Retina (tissue), 1 donor: ENCODE measurements at places on chromosomes 1 and 21.

DNA sequence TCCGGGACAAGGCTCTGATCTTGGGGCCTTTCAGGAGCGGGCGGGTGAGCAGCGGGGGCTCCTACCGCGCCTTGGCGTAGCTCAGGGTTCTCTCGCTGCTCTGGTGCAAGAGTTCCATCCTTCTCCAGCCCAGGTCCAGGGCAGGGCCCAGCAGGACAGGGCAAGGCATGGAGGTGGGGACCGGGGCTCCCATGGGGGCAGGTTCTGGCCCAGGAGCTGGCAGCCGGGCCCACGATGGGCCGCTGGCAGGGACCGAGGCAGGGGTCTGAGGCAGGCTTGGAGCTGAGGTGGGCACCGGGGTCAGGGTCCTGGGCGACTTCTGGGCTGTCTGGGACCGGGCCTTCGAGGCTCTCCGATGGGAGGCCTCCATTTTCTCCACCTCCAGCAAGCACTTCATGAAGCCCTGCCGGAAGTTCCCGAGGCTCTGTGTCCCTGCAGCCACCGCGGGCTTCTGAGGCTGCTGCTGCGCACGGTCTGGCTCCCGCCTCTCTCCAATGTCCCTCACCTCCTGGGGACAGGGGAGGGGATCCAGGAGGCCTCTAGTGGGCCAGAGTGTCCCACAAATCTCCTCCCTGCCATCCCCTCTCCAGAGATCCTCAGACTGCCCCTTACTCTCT, 27.6 kb downstream of the SPATA21 start:
- DNase-seq, result no peak

GRCh38 chr1:157279138-157279801, 141.1 kb upstream of the ETV3 start:
- DNase-seq, result no peak

GRCh38 chr1:1960480-1961196, 41.6 kb upstream of the TMEM52 start:
- no peak for DNase-seq

GRCh38 chr1:201330541-201330940, 46.9 kb downstream of the TNNT2 start:
- no peak for DNase-seq

DNA sequence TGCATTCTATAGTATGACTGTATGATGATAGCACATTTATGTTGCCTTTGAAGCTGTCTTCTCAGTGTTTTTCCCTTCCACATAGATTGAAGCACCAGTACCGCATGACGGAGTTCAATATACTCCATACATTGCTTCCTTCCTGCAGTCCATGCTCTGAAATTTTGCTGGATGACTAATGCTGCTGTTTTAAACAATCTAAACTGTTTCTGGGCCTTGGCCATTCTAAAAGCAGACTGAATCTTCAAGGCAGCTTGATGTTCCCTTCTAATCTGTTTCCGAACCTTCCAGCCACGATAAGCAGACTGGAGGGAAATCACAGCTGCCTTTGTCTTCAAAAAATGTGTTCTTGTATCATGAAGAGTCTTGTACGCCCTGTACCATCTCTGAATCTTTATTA, 36.2 kb upstream of the F13B start:
- DNase-seq, result no peak

GRCh38 chr1:90730243-90731022, 13.3 kb upstream of the BARHL2 start:
- peak; percentile 87 for DNase-seq
